AG10803 (cell line): ENCODE measurements at places on chromosomes 16 and 17.

GRCh38 chr17:61255647-61256046, 144.0 kb upstream of the TBX2 start:
- no peak for DNase-seq

GRCh38 chr17:58802188-58802587, 46.5 kb downstream of the PPM1E start:
- DNase-seq = no peak

DNA sequence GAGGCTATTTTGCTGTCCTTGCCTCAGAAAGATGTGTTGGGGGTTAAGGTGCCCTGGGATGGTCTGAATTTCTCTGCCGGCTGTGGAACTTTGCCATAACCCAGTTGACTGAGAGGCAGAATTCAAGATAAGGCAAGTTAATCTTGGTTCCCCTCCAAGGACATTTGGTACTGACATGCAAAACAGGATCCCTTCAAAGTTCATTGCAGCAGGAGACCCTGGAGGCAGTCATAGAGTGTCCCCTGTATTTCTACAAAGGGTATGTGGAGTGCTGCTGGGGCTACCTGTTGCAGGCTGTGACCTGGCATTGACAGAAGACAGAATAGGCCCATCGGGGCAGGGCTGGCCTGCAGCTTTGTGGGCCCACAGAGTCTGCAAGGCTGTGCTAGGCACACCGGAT, 135.6 kb upstream of the IRX3 start:
- DNase-seq = no peak

DNA sequence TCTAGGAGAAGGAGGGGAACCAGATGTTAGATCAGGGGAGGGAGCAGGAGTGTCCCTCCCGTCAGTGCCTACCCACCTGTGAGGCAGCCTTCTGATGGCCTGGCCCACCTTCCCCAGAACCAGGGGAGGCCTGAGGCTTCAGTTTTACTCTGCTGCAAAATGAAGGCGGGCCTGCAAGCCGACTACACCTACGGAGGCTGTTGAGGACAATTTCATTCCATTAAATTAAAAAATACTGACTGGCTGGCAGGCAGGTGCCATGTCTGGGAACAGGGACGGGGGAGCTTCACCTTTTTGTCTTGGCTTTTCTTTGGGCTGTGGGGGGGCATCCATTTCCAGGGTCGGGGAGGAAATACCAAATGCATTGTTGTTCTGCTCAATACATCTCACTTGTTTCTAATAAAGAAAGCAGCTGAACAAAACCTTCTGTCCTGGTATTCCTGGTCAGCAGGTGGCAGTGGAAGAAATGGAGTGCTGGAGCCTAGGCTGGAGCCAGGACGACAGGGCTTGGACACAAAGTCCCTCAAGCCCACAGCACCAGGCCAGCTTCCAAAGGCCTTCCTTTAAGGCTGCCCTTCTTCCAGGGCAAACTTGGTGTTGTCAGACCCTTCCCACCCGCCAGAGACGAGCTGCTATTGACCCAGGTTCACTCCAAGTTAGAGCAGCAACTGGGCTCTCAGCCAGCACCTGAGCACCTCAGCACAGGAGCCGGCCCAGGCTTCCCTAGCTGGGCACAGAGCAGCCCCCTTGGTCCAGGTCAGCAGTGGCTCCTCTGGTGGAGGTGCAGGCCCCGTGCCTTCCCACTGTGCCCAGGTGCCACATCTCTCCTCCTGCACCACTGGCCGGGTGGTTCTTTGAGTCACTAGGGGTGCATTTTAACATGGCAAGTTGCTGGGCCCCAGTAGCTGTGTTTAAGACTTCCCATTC, 23.5 kb downstream of the PLCD3 start:
- no peak for DNase-seq

DNA sequence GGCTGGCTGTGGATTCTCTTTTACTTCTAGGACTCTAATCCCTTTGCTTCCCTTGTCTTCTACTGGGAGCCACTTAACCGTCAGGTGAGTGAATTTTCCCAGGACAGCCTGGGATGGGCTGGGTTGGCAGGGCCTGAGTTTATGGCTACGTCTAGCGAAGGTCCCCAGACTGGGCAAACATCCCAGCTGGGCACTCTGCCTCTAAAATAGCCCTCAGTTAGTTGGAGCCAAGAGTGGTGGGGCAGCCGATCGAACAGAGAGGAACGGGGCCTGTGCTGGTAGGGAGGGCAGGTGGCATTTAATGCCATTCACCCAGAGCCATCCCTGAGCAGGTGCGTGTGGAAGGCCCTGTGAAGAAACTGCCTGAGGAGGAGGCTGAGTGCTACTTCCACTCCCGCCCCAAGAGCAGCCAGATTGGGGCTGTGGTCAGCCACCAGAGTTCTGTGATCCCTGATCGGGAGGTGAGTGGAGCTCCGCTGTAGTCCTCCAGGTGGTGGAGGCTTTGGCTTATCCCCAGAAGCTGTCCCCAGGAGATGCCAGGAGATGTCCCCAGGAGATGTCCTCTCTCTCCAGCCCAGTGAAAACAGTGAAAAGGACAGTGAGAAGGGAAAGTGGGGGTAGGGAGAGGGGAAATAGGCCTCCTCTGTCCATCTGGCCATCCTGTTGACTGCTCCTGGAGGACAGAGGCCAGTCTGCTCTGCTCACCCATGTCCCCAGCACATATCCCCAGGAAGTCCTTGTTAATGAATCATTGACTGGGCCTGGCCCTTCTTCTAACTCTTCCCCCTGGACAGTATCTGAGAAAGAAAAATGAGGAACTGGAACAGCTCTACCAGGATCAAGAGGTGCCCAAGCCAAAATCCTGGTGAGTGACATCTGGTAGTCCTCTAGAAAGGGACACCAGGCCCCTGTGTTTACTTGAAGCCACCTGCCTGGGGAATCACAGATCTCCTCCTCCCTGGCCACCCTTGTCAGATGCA, 4.4 kb downstream of the PNPO start:
- DNase-seq = no peak

GRCh38 chr16:79876332-79876730, 275.8 kb upstream of the MAF start:
- DNase-seq = no peak

DNA sequence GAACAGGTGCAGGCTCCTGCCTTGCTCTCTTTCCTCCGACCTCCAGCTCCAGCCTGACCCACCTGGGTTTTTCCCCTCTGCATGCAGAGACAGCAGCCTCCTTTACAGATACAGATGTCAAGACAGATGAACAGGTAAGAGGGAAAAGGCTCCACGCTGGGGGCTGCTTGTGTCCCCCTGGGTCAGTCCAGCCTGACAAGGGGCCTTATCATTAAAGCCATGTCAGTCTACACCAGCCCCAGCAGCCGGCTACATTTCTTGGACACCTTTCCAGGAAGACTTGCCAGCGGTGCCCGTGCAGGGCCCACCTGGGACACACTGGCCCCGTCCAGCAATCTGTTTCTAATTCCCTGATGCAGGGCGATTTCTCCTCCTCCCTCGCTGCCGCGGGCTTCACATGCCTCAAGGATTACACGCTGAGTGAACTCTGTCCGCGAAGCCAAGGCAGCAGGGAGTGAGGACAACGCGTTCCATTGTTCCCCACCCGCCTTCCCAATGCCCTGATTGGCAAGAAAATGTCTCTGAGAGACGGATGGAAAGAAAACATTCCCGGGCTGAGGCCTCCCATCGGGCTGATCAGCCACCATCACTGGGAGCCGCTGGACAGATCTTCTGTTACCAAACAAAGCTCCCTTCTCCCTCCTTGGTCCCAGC, 184.7 kb downstream of the C16orf95 start:
- DNase-seq = peak; percentile 78

DNA sequence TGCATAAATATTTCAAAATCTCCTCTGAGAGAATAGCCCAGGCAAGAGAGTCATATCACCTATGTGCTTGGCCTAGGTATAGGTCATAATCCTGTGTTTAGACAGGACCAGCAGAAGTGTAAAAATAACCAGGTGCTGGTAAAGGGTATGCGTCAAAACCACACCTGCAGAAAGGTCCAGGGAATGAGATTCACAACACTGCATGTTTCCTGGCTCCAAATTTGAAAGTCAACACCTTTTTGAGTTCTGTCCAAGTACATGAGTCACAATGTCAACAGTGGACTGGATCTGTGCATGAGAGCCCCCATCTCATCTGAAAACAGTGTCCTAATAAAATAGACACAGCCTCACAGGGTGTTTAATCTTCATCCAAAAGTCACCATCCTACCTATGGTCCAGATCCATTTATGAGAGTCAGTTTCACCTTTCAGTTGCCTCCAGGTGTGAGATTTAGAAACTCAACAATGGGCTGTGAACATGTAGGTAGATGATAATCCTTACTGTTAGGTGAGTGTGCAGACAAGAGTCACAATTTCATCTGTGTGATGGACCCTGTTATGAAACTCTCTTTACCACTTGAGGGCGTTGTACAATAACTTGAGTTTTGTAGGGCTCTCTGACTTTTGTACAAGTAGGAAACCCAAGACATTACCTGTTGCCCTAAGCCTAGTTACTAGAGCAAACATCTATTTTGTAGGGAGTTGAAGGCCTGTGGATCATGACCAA, 2100.7 kb downstream of the TP53TG3F start:
- DNase-seq = no peak

GRCh38 chr17:68694791-68695485, 93.8 kb upstream of the FAM20A start:
- DNase-seq = peak; percentile 69

GRCh38 chr17:66414561-66415175, 112.3 kb downstream of the PRKCA start:
- no peak for DNase-seq

GRCh38 chr16:3938843-3939624, 58.5 kb upstream of the CREBBP start:
- DNase-seq = peak; percentile 91

DNA sequence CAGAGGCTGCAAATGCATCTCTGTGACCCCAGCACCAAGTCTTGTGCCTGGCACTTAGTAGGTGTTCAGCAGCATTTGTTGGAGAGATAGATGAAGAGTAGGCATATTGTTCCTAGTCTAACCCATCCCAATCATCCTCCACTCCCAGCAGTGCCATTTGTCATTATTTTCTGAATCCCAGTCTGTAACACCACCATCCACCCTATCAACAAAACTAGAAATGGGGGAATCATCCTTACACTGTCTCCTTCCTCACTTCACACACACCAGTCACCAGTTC, 95.9 kb upstream of the TBX2 start:
- no peak for DNase-seq

GRCh38 chr16:24332582-24333090, 76.5 kb downstream of the CACNG3 start:
- DNase-seq = no peak

DNA sequence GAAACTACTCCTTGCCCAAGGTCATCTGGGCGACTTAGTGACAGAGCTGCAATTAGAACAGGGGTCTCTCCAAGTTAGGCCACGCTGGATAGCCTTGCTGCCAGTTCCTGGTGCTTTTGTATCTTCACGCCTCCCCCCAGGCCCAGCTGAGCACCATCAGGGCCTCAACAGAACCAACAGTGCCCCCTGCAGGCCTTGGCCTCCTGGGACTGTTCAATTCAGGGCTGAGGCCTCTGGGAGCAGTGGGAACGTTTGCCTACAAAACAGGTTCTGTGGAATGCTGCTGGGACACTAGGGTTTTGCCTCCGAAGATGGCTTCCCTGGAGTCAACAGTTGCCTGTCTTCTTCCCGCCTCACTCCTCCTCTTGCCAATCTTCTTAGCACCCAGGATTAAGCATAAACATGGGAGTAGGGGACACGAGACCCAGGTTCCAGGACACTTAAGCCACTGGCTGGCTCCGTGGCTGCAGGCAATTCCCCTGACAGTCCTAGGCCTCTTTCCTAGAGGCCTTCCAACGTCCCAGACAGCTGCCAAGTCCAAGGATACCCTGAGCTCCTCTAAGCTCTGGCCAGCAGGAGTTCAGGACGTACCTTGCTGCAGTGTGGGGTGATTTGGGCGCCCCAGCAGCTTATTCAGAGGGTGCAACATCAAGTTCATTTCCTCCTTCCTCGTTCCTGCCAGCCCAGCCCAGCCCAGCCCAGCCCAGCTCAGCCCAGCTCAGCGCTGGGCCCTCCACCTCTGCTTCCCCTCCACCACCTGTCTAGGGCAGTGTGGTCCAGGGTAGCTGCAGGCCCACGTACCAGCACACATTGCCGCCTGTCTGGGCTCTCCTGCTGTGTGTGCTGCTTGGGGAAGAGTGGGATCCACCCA, 246.6 kb upstream of the RPL38 start:
- peak; percentile 14 for DNase-seq

DNA sequence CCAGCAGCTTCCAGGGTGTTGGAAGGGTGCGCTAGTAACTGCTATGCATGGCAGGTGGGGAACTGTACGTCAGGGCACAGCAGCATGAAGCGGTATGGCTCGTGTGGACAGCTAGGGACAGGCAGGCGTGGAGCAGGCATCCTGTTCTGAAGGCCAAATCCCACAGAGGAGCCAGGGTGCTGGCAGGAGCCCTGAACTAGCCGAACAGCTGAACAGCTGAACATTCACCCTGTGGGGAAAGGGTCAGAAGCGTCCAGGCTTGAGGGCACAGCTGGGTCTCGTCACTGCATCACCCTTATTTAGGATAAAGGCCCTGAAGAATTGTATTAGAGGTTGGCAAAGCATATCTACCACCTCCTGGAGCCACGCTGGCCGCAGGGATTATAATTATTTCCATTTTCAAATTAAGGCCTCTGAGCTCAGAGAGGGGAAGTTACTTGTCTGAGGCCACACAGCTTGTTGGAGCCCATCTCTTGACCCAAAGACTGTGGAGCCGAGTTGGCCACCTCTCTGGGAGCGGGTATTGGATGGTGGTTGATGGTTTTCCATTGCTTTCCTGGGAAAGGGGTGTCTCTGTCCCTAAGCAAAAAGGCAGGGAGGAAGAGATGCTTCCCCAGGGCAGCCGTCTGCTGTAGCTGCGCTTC, 3.3 kb upstream of the STH start:
- DNase-seq = no peak

DNA sequence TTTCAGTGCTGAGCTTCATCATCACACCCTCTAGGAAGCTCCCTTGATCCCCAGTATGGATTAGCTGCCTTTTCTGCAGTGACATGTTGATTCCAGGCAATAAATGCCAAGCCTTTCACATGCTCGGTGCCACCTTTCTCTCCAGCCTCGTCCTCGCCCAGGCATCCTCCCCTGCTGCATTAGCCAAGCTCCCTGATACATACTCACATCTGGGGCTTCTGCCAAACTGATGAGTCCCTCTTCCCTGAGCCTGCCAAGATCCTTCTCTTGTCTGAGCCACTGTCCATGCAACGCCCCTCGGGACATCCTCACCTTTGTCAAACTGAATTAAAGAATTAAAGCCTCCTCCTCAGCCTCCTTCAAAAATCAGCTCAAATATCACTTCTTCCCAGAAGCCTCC, 538.5 kb upstream of the CDH11 start:
- peak; percentile 79 for DNase-seq

DNA sequence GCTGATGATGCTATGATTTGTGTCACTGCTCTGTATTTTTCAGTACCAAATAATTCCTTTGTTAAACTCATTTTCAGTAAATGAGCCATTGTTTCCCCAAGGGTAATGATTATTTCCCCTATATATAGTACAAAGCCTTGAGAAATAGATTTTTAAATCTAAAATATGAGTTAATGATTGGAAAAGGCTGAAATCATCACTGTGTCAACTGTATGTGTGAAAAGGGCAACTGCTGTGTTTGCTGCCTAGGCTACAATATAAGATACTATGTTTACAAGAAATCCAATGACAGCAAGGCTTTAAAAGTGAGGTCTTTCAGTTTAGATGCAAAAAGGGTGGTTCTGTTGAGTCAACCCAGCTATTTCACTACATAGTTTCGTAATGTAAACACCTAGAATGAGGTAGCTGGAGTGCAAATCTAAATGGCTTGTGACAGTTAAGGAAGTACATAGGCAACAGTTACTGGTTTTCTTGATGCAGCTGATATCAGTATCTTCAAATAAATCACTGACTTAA, 15.3 kb downstream of the NLK start:
- peak; percentile 9 for DNase-seq
